Liver (tissue), 10 donors: ENCODE measurements at places on chromosomes 11 and 22. TPM values are rescaled to one million over a fixed set of nuclear protein-coding genes. Genes with fewer than 3 reads are reported as not detected.

DNA sequence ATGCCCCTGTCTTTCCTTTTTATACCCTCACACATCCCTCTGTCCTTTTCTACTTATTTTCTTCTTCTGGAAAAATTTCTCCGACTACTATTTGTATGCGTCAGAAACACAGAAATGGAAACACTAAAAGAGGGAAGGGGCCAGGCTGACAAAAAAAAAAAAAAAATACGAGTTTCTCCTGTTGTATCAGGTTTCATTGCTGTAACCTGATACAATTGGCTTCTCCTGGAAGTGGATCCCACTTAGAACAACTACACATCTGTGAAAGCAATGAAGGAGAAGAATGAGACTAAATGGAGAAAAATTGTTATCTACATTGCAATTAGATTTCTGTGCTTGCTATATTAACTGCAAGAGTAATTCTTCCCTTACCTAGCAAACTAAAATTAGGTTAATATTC, 393.9 kb downstream of the GUCY1A2 start:
- no peak overlapping the region for H3K27ac ChIP-seq
- H3K4me3 ChIP-seq, result no peak overlapping the region
- DNase-seq, result no peak
- H3K36me3 ChIP-seq, result no peaks in the 10 kb centered on the region

- no peak for DNase-seq
- no peak overlapping the region for H3K4me3 ChIP-seq
- H3K27me3 ChIP-seq, result no peaks in the 10 kb centered on the region
- peaks cover 79% of the 10 kb centered on the region for H3K36me3 ChIP-seq
- no peak overlapping the region for H3K27ac ChIP-seq
These were observed 65.3 kb upstream of the CLTCL1 start for GRCh38 chr22:19356708-19357269.

The RASD2 gene
- polyA plus RNA-seq, result 0.05 TPM

GRCh38 chr22:21964234-21964633, 11.6 kb upstream of the PPM1F start:
- peaks cover 4% of the 10 kb centered on the region for H3K4me1 ChIP-seq
- no peak overlapping the region for H3K4me3 ChIP-seq
- H3K36me3 ChIP-seq, result peaks cover 15% of the 10 kb centered on the region
- no peak for DNase-seq
- no peaks in the 10 kb centered on the region for H3K27me3 ChIP-seq
- no peak overlapping the region for H3K27ac ChIP-seq
